ENCODE measurements at places on chromosomes 5 and 9.

- DNase-seq: no peak
These were observed 22.5 kb downstream of the GLT6D1 start for GRCh38 chr9:135616619-135617537.

DNA sequence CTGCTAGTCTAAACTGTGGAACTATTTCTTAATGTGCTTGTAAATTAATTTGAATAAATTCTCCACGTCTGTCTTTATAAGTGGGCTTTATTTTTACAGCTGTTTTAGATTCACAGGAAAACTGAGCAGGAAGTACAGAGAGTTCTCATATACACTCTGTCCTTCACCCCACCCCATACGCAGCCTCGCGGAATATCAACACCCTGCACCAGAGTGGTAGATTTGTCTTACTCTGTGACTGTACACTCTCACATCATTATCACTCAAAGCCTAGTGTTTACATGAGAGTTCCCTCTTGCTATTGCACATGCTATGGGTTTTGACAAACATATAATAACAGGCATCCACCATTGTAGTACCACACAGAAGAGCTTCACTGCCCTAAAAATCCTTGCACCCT lies 179.7 kb upstream of the DAB2 start:
- no peak for DNase-seq

DNA sequence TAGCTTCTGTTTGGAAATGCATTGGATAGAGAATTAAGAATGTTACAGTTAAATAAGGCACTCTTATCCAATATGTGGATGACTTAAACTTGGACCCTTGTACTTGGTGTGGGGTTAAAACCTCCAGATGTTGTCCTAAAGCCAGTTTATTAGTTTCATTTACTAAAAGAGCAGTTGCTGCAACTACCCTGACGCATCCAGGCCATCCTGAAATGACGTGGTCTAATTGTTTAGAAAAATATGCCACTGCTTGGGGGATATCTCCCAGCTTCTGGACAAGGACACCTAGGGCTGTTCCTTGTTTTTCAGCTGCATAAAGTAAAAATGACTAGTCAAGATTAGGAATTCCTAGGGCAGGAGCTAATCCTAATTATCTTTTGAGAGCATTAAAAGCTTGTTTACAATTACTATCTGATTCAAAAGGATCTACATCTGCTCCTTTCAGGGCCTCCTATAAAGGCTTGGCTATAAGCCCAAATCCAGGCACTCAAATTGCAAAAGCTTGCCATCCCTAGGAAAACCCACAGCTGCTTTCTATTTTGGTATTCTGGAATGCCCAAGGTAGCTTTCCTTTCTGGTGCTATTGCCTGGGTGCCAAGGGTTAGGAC lies 45.7 kb upstream of the SLCO4C1 start:
- DNase-seq: no peak

- DNase-seq: peak; percentile 28
These were observed 61.0 kb upstream of the TARS1 start for GRCh38 chr5:33379757-33380156.

GRCh38 chr5:39624268-39624886 lies 199.6 kb upstream of the DAB2 start:
- no peak for DNase-seq

- DNase-seq: peak; percentile 67
These were observed 541.4 kb upstream of the ZNF462 start for GRCh38 chr9:106321394-106322180.

- no peak for DNase-seq
These were observed 114.9 kb upstream of the PRLR start for GRCh38 chr5:35345222-35345621.

DNA sequence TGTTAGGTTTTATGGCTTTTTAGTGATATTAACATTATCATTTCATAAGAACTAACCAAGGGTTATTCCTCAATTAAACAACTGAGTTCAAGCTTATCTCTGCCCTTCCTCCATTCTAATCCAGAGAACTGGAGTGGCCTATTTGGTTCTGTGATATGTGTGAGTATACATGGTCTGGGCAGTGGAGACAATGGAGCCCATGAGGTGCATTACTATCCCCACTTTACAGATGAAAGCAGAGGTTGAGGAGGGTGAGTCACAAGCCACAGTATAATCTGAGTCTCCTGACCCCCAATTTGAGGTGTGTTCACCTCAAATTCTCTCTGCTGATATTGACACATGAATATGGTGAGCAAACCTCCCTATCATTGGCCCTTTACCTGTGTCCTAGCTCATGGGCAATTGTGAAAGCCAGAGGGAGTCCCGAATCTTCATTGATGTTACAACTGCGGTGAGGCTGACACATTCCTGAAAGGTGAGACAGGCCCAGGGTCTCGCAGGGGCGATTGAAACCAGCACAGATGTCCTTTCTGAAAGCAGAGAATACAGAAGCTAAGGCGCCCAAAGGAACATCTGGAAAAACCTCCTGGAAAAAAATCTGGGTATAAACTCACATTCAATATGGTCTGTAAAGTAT lies 217.2 kb downstream of the TARS1 start:
- DNase-seq: peak; percentile 48

- DNase-seq: no peak
These were observed 184.4 kb upstream of the TRIM32 start for GRCh38 chr9:116502746-116503145.

GRCh38 chr5:68370196-68370595 lies 154.6 kb downstream of the PIK3R1 start:
- DNase-seq: no peak

GRCh38 chr9:136725612-136726011 lies 13.2 kb downstream of the DIPK1B start:
- DNase-seq: peak; percentile 30

DNA sequence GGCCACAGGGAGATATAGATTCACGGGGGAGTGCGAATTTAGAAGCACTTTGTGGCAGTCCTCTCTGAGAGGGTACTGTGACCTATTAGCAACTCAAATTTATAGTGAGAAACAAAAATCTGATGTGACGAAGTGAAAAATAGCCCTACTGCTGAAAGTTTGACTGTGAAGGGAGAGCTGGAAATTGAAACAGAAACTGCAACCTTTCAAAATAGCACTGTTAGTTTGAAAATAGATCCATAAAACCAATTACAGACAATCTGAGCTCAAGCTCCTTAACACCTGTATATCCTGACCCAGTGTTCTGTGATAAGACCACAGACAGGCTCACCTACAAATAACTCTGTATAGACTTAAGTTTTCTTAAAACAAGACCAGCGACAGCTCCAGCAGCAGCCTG lies 420.1 kb downstream of the IRX1 start:
- DNase-seq: no peak

- no peak for DNase-seq
These were observed 13.5 kb upstream of the HOMER1 start for GRCh38 chr5:79527431-79527830.

DNA sequence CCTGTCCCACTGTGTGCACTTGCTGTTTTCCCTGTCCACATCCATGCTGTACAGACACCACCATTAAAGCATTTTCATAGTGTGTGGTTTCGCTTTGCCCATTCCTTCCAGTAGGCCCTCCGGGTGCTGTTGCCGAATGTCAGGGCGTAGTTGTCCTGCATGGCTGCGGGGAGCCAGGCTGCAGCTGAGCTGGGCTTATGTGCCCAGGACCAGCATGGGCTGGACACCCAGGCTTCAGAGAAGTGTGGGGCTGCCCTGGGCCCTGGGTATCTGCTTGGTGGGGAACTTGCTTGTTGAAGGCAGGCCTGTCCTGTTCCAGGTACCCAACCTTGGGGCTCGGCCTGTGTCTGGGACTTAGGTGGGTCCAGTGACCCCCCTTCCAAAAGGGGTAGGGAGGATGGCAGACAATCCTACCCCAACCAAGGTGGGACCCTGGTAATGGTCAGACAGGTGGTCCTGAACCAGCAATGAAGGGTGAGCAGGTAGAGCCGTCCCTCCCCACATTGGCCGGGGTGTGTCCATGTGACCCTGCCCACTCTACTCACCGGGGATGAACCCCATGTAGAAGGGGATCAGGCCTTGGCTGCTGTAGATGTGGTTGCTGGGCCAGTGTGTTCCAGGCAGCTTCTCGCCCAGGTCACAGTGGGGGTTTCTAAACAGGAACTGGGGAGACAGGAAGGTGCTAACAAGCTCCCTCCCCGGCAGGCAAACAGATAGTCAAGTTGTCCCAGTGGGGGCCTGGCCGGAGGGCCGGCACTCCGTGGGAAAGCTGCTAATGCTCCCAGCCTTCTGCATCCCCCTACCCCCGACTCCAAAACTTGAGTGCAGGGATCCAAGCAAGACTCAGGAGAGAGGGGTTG lies 2.8 kb downstream of the TUBB4B start:
- DNase-seq: no peak

- DNase-seq: peak; percentile 74
These were observed 14.8 kb downstream of the SPTLC1 start for GRCh38 chr9:92100237-92100911.

- DNase-seq: no peak
These were observed 58.6 kb downstream of the SLIT3 start for GRCh38 chr5:169242175-169242848.

- DNase-seq: no peak
These were observed 1.4 kb upstream of the LMX1B start for GRCh38 chr9:126612326-126612812.

GRCh38 chr9:98380065-98380681 lies 124.7 kb upstream of the TBC1D2 start:
- DNase-seq: peak; percentile 58

DNA sequence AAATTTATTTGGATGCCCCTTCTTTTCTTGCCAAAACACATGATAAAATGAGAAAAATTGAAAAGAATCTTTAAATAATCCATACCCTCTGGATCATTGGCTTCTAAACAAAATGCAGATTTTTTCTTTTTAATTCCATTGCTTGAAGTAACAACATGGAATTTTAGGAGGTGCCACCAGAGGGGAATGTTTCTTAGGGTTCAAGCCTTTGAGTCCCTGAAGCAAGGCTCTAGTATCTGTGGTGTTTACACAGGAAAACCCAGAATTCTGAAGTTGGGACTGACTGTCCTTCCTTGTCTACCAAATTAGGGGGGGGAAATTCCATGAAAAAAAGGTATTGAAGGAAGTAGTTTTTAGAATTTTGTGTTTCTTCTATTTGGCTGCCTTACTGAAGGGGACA lies 69.4 kb downstream of the LMNB1 start:
- DNase-seq: peak; percentile 36

DNA sequence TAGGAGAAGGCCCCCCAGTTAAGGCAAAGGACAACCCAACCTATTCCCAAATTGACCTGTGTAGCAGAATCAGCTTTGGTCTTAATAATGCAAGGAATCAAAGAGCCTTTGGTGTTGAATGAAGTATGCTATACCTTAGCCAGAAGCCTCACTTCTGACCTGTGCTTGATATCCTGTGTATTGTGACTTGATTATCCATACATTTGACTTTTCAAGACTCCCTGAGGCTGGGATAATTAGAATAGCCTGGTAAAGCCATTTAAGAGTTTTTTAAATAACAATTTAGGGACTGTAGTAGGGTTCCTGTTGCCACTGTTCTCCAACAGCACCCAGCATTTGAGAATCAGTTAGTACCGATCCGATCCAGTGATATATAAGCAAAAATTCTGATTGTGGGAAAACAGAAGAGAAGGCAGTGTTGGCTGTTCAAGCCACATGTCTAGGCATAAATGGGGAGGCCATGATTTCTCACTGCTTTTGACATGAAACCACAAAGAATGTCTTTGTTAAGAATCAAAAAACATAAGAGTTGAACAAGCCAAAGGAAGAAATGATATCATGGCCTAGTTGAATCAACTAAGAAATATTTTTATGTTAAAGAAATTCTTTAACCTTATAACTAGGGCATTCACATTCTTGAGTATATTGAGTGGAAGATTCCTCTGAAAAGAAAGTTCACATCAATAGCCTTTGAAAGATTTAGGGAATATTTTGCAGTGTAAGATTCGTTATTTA lies 98.9 kb downstream of the F2RL2 start:
- DNase-seq: peak; percentile 47

DNA sequence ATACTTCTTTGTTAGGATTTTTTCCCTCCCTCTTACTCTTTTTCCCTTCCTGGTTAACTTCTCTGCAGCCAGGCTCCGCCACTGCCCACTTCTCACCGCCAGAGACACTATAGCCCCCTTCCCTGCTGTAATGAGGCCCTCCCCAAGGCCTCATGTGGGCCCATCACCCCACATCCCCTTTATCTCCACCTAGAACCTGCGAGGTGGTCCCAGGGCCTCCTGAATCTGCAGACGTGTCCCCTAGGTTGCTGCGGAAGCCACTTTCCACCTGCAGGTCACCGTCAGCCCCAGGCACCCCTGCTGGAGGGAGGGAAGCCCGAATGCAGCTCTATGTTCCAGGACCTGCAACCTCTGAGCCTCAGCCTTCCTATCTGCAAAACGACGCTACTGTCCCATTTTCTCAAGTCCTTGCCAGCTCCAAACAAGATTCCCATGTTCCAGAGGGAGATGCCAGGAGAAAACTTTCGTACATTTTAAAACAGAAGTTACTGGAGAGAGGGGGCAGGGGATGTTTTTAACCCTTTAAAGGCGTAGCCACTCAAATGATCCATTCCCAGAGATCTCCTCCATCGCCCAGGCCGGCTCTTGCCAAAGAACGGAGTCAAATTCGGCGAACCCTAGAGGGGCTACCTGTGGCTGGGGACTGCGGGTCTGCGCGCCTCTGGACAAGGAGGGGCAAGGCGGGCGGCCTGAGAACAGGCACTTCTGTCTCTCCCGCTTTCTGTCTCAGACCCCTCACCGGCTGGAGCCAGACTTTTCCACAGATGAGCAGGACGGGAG lies 929 bp downstream of the SH3PXD2B start:
- DNase-seq: peak; percentile 81

DNA sequence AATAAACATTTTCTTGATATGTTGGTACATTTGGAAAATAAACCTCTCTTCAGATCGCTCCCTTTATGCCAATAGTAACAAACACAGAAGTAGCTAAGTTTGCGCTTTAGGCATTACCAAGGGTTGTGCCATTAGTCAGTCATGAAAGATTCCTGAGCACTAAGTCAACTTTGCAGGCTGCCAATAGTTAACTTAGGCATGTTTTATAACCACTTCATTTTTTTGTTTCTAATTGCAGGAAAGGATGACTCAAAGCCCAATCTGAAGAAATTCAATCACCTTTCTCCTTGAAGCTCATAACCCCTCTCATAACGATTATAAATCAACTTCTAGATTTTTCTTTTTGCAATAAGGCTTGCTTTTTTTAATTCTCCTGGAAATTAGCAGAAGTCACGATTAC lies 517.0 kb downstream of the AGTPBP1 start:
- DNase-seq: peak; percentile 88

DNA sequence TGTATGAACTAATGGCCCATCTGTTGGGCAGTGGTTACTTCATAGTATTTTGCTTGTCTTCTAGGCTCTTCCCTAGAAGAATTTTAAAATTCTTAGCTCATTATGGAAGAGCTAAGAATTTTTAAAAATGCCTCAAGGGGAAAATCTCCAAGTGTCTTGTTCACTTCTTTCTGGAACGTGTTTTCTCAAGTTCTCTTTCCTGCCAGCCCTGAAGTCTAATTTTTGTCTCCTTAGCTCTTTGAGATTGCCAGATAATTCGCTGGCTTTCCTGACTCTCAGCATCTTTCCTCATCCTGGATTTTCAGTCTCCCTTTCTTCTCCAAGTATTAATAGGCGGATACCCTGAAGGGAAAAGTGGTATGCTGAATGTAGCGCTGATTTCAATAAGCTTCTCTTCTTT lies 395.4 kb downstream of the ARRDC3 start:
- DNase-seq: no peak

All from fibroblast of skin of abdomen (primary cell).